ENCODE measurements at places on chromosomes 3 and 15. TPM values are rescaled to one million over a fixed set of nuclear protein-coding genes. Genes with fewer than 3 reads are reported as not detected.

DNA sequence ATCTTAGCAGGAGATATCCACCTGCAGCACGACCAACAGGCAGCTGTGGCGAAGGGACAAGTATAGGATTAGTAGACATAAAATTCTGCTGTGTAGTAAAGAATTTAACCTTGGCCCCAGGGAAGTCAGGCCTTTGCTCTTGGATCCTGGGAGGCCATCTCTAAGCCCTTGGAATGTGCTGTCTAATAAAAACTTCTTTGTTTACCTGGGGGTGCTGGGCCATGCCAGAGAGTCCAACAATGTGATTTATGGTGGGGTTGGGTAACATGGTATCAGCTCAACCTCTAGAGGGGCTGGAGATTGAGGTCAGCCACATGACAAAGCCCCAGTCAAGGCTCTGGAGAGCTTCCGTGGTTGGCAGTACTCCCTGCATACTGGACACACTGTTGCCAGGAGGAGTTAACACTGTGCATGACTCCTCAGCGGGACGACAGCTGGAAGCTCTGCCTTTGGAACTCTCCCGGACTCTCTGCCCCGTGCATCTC is 52.4 kb downstream of the HEG1 start:
- H3K36me3 ChIP-seq = peaks cover 31% of the 10 kb centered on the region
- peaks cover 7% of the 10 kb centered on the region for H3K4me1 ChIP-seq
- peak overlapping the region; percentile 40 for H3K27ac ChIP-seq
- no peak overlapping the region for H3K4me3 ChIP-seq
- peak; percentile 74 for DNase-seq

DNA sequence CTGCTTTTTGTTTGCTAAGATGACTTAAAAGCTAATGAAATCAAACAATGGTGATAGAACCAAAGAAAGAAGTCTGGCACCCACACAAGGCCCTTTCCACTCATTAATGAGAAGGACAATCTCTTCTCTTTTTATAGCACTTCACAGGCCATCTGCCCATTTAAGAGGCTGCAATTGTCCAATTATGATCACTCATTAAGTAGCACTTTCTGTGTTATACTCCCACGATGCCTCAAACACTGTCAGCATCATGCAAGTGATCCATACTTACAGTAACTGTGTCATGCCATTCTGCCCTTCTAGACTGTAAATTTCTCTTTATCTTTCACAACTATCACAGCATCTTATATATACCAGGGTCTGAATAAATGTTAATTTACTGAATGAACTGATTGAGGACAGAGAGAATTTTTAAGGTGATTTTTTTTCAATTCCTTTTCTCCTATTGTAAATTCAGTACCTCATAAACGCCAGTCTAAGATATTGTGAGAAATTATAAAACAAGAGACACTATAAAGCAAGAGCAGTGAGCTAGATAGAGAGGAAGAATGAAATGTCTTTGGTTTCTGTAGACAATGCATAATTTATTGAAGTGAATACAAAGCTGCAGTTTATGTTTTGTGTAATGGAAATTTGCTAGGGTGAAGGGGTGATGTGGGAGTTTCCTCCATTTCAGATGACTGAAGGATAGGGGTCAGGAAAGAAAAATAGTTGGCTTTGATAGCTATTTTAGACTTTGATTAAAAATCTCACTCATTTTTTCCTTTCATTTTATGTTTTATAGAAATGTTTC is 17.3 kb downstream of the CD200 start:
- H3K27ac ChIP-seq = no peak overlapping the region
- no peak overlapping the region for H3K4me3 ChIP-seq
- no peak for DNase-seq
- peaks cover 5% of the 10 kb centered on the region for H3K4me1 ChIP-seq
- H3K36me3 ChIP-seq = peaks cover 34% of the 10 kb centered on the region

DNA sequence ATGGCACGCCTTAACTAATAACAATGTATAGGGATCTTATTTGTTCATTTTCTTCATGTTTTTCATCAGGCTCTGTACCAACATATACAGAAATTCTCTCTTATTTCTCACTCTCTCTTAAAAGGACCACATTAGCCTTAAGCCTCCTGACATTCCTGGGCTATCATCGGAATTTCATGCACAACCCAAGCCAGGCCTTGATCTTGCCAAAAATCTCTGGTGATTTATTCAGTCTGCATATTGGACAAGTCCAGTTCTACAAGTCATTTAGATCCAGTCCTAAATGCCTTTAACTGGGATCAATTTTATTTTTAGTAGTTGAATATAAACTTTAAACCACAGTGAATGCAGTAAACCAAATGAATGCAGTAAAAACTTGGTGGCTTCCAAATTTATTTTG is 385.4 kb downstream of the MECOM start:
- H3K27me3 ChIP-seq = no peaks in the 10 kb centered on the region
- no peaks in the 10 kb centered on the region for H3K4me1 ChIP-seq
- no peaks in the 10 kb centered on the region for H3K36me3 ChIP-seq
- no peak for DNase-seq
- H3K27ac ChIP-seq = no peak overlapping the region

GRCh38 chr15:76809412-76810103 is 95.6 kb downstream of the SCAPER start:
- H3K4me3 ChIP-seq = no peak overlapping the region
- no peaks in the 10 kb centered on the region for H3K27me3 ChIP-seq
- H3K27ac ChIP-seq = no peak overlapping the region
- no peaks in the 10 kb centered on the region for H3K36me3 ChIP-seq
- DNase-seq = no peak
- H3K4me1 ChIP-seq = no peaks in the 10 kb centered on the region

DNA sequence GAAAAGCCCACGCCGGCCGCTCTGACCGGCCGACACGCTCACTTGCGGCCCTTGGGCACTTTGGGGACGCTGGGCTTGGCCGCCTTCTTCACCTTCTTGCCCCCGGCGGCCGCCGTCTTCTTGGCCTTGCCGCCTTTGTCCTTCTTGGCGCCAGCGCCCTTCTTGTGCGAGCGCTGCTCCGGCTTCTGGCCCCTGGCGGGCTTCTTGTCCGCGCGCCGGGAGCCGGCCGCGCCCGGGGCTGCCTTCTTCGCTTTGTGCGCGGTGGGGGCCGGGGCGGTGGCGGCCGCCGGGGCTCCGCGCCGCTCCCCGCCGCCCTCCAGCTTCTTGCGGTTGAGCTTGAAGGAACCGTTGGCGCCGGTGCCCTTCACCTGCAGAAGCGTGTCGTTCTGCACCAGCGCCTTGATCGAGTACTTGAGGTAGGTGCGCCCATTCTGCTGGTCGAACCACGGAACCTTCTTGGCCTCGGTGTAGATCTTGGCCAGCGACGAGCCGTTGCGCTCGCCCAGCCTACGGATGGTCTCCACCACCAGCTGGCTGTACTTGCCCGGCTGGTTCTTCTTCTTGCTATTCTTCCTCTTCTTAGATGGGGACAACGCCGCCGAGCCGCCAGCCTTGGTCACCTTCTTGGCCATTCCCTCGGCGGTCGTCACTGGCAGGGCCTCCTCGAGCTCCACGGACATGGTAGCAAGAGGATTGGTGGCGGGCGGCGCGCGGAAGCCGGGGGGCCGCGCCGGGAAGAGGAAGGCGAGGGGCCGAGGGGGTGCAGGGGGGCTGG is 36.7 kb downstream of the HMCES start:
- no peaks in the 10 kb centered on the region for H3K27me3 ChIP-seq
- no peak for DNase-seq
- H3K4me3 ChIP-seq = peak overlapping the region; percentile 84
- no peaks in the 10 kb centered on the region for H3K36me3 ChIP-seq

GRCh38 chr3:179768080-179768479 is 115.2 kb downstream of the USP13 start:
- no peak overlapping the region for H3K4me3 ChIP-seq
- DNase-seq = peak; percentile 27
- no peaks in the 10 kb centered on the region for H3K27me3 ChIP-seq
- H3K27ac ChIP-seq = no peak overlapping the region

GRCh38 chr3:65080432-65080831 is 392.6 kb upstream of the ADAMTS9 start:
- H3K27me3 ChIP-seq = no peaks in the 10 kb centered on the region
- H3K4me1 ChIP-seq = no peaks in the 10 kb centered on the region
- no peak overlapping the region for H3K4me3 ChIP-seq
- DNase-seq = no peak
- H3K36me3 ChIP-seq = no peaks in the 10 kb centered on the region

DNA sequence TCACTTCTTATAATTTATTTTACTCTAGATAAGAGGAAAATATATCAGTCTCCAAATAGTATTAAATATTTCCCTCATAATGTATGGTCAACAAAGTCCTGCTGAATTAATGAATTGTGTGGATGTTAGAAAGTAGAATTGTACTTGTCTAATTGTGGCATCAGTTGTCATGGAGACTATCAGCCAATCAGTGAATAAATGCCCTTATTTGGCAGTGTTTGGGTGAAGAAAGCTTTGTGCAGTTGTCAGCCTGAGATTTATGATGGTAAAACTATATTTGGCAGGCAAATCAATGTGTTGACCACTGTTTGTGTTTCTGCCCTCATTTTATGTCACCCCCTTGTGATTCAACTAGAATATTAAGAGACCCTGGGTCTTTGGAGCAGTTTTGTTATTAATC is 293.6 kb upstream of the MDFIC2 start:
- no peak overlapping the region for H3K27ac ChIP-seq
- no peaks in the 10 kb centered on the region for H3K36me3 ChIP-seq
- no peak overlapping the region for H3K4me3 ChIP-seq
- H3K27me3 ChIP-seq = no peaks in the 10 kb centered on the region
- DNase-seq = peak; percentile 24
- H3K4me1 ChIP-seq = no peaks in the 10 kb centered on the region

- no peak overlapping the region for H3K27ac ChIP-seq
- no peak overlapping the region for H3K4me3 ChIP-seq
- peak; percentile 64 for DNase-seq
- H3K4me1 ChIP-seq = no peaks in the 10 kb centered on the region
Measured at GRCh38 chr15:90213122-90213817, 12.1 kb downstream of the SEMA4B start.

GRCh38 chr3:23830869-23831484 is 25.2 kb downstream of the UBE2E1 start:
- no peak overlapping the region for H3K4me3 ChIP-seq
- DNase-seq = no peak
- H3K36me3 ChIP-seq = no peaks in the 10 kb centered on the region

PLD1 gene
- 31.1 TPM for total RNA-seq

PIERCE2 gene
- total RNA-seq = 5.9 TPM

CASR gene
- not detected for total RNA-seq

FOXB1 gene
- not detected for total RNA-seq
